Heart left ventricle (tissue), 16 donors: ENCODE measurements at places on chromosomes 4 and X. TPM values are rescaled to one million over a fixed set of nuclear protein-coding genes. Genes with fewer than 3 reads are reported as not detected.

DNA sequence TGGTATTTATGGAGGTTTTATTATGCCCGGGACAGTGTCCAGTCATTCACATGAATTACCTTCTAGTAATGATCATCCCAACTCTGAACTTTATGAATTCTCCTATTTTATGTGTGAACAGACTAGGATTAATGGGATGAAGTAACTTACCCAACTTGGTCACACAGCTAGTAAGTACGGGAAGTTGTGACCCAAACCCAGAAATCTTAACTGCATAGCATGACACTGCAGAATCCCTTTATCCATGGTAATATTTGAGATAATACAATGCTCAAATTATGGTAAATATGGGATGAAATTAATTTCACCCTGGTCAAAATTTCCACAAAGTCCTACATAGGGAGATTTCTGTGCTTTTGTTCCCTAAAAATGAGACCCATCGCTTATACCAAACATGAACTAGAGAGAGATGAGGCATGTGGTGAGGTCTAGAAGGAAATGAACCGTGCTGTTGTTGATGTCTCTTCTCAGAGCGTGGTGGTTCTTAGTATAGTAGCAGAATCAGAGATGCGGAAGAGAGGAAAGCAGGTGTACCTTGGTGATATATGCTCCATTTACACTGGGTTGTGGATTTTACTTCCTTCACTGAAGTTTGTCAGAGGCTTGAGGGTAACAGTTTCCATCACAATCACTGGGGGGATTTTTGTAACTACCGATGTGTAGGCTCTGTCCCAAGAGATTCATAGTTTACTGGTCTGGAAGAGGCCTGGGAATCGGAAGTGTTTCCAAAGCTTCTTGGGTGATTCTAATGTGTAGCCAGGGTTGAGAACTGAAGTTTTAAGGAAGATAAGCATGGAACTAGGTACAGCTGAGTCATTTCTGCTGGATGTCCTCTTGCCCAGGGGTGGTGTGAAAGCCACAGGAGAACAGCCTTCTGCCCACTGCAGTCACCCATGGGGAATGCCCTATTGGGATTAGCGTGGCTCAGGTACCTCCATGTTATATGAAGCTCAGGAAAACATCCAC, 30.2 kb upstream of the FAM9C start:
- no peak for DNase-seq

- no peak for DNase-seq
These were observed 47.6 kb downstream of the NHSL2 start for GRCh38 chrX:71958281-71958675.

DNA sequence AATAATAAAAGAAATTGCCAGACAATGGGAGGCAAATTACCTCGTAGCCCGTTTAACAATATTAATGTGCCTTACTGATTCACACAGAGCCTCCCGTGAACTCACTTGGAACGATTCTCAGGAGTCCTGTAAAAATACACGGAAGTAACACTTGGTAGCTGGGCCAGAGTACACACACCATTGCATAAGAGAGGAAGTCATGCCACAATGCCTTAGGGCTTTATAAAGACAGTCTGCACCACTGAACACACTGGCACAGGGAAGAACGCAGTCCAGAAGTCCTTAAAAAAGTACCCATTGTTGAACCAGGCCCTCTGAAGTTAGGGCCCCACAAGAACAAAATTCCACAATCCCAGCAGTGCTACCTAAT, 15.1 kb downstream of the SLC2A9 start:
- no peak for DNase-seq

DNA sequence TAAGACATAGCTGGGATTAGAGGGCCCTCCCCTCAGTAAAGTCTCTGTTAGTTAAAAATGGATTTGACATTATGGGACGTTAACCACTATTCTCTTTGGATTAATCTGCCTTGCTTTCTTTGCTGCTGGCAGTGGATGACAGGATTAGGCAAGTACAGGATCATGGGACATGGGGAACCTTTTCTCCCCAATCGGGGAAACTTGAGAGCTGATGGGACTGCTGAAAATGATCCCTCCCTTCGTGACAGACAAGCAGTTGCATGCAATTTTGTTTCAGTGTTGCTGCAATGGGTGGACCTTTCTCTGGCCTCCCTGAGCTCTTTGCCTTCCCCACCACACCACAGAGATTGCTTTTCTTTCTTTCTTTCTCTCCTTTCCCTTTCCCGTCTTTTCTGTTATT, 120.2 kb upstream of the BANK1 start:
- DNase-seq = no peak

DNA sequence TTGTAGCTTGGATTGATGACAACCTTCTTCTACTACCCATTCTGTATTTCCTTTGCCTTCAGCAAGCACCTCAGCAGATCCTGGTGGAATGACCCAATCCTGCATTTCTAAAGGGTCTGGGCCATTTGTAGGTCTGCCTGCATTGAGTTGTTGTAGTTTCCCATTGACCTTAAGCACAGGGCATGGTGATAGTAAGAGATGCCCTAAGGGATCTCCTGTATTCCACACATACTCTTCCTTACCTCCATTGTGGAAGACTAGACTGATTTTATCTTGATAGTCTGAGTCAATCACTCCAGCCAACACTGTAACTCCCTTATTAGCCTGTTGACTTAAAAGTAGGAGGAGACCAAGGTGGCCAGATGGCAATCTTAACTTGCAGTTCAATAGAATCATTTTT, 184.5 kb downstream of the GRIA2 start:
- no peak for DNase-seq

GRCh38 chrX:119802546-119802945, 11.1 kb upstream of the RPL39 start:
- DNase-seq = no peak

GRCh38 chrX:15206306-15206705, 63.6 kb downstream of the ASB9 start:
- no peak for DNase-seq

DNA sequence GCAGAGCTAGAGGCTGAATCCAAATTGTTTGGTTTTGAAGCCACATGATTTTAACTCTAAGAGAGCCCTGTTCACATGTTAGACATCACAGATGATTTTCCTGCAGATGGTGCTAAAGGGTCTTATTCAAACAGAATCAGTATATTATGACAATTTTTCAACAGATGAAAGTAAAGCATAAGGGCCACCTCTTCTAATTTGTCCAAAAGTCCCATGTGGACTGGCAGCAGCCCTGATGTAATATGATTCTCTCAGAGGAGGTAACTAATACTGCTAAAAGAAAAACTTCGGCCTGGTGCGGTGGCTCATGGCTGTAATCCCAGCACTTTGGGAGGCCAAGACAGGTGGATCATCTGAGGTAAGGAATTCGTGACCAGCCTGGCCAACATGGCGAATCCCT, 26.0 kb upstream of the SETD7 start:
- no peak for DNase-seq

GRCh38 chr4:155638195-155638965, 28.3 kb upstream of the GUCY1A1 start:
- no peak for DNase-seq

- DNase-seq = no peak
These were observed 1075.7 kb upstream of the PABPC4L start for GRCh38 chr4:135277068-135277979.

GRCh38 chr4:25234390-25235370, 847 bp downstream of the PI4K2B start:
- DNase-seq = peak; percentile 69

- no peak for DNase-seq
These were observed 214.0 kb upstream of the PSAPL1 start for GRCh38 chr4:7648544-7649395.

DNA sequence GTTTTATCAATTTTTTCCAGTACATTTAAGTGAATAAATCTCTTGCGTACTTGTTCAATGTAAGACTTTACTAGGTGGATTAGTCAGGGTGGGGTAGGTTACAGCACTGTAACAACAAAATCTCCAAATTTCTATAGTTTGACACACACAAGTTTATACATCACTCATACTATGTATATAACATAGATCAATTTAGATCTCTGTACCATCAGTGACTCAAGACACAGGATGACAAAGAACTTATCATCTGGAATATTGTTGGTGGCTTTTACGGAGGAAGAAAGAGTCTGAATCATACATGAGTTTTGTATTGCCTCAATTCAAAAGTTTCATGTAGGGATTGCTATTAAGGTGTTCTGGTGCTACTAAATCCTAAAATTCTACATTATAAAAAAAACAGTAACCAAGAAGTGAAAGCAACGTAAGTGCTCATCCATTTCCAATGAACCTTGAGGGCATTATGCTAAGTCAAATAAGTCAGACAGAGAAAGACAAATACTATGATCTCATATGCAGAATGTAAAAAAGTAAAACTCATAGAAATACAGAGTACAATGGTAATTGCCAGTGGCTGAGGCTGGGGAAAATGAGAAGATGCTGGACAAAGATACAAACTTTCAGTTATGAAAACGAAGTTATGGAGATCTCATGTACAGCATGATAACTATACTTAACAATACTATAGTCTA, 98.0 kb upstream of the DKK2 start:
- no peak for DNase-seq

- DNase-seq = peak; percentile 34
These were observed 3.5 kb upstream of the IQSEC2 start for GRCh38 chrX:53284684-53285447.

DNA sequence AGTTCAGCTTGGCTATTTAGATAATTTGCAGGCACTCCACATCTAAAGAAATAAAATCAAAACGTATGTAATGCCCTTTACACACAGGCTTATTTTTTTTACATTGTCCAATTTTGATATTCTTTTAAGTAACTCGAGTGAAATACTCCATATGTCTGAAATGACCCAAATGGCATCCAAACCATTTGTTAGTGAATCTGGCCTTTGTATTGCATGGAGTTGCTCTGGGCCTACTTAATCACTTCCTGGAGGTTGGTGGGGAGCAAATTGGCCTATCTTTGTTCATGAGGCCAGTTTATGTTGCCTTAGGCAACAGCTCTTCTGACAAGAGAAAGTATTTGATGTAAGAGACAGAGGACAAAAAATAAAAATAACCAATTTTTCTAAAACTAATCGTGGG, 47.6 kb upstream of the TMEM131L start:
- DNase-seq = no peak

- DNase-seq = no peak
These were observed 4.5 kb downstream of the RAPGEF2 start for GRCh38 chr4:159107203-159107925.

GAGE12F gene
- not detected for total RNA-seq

TCEAL2 gene
- 1.7 TPM for total RNA-seq

SH3RF1 gene
- total RNA-seq = 17.2 TPM

SOX3 gene
- total RNA-seq = not detected
